ENCODE measurements at places on chromosomes 6 and 20. TPM values are rescaled to one million over a fixed set of nuclear protein-coding genes. Genes with fewer than 3 reads are reported as not detected.

KHDC1L gene
- total RNA-seq, result not detected

CALHM4 gene
- total RNA-seq, result not detected

ADTRP gene
- total RNA-seq, result 2.9 TPM

BEND3 gene
- total RNA-seq, result 3.2 TPM

PRDM1 gene
- 3.8 TPM for total RNA-seq

PNPLA1 gene
- total RNA-seq, result not detected

PDRG1 gene
- 15.8 TPM for total RNA-seq

MYB gene
- 0.47 TPM for total RNA-seq

GABRR1 gene
- total RNA-seq, result not detected

CCM2L gene
- total RNA-seq, result 12.3 TPM

SEMG1 gene
- not detected for total RNA-seq

GPR63 gene
- 0.10 TPM for total RNA-seq

NNAT gene
- total RNA-seq, result 13.8 TPM

ZSCAN12 gene
- 4.8 TPM for total RNA-seq

BMP6 gene
- 123 TPM for total RNA-seq

CNKSR3 gene
- 13.3 TPM for total RNA-seq

All from glomerular endothelial cell (primary cell).